ENCODE measurements at places on chromosomes 16 and 17.

DNA sequence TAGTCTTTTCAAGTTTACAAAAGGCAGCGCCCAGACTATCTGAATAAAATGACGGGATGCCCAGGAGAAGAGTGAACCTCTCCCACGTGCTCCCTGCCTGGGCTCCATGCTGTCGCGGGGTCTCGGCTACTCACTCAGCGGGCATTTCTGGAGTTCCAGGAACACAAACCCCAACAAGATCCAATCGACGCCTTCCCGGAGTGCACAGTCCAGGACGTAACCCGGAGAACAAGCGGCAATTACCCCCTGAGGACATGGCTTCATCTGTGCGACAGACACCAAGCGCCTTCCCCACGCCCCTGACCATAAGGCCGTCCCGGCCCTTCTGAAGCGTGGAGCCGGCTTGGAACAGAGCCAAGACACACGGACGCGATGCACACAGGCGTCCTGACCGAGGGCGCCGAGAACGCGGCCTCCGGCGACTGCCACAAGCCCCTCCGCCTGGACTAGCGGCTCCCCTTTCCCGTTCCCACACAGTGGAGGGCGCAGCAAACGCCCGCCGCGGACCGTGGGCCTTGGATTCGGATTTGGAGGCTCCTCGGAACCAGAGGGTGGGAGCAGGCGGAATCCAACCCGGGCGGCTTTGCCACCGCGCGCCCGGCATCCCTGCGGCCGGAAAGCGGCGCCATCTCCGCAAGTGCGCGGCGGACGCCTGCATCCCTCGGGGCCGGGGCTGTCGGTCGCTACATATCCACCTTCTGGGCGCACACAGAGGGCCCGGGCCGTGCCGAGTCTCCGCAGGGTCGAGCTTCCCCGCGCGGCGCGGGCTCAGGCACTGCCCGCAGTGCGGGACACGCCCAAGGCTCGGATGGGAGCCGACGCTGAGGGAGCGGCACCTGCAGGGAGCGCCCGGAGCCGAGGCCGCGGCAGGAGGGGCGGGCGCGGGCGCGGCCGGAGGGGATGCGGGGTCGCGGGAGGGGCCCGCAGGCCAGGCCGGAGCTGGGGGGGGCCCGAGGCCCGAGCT lies 725 bp downstream of the ABCA3 start:
- DNase-seq, result no peak

DNA sequence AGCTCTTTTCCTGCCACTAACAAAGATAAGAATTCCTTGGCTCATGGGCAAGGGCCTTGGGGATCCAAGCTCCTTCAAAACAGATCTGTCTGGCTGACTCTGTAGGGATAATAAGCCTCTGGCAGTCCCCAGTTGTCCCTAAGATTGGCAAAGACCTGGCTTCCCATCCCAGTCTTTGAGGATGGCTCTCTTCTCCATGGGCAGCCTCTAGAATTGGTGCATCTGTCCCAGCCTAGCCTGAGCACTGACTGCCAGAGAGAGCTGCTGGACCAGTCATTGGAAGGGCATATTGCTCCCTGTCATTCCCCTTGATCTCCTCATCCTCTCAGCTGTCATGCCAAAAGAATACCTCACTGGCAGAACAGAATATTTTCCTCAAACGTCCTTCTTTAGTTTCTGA lies 13.2 kb upstream of the CUEDC1 start:
- DNase-seq, result no peak

- no peak for DNase-seq
These were observed 81.3 kb downstream of the GSG1L start for GRCh38 chr16:27982184-27982583.

DNA sequence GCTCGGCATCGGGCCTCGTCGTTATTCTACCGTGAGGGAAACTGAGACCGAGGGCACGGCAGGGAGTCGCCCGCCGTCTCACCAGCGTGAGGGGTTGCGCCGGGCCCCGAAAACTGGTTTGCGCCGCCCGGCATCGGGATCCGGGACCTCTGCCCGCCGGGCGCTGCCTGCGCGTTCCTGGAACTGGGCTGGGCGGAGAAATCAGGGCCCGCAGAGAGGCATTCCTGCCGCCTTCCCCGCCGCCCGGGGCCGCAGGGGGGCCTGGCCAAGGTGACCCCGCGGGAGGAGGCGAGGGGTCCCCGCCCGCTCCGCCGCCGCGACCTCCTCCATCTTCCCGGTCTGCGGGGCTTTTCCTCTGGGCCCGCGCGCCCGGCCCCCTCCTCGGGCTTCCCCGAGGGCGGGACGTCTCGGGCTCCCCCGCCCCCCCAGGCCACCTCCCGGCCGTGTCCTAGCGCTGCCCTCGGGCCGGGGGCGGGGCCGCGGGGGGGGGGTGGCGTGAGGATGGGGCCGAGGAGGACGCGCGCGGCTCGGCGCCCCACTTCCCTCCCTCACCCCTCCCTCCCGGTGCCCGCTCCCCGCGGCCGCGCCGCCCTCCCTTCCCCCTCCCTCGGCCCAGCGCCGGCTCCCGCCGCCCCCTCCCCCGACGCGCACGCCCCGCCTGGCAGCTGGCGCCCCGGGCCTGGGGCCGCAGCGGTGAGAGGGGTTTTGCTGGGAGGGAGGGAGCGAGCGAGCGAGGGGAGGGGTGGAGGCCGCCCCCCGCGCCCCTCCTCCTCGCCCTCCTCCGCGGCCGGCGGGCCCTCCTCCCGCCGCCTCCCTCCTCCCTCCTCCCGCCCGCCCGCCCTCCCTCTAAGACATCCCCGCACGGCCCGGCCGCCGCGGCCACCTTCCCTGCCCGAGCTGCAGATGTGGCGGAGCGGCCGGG lies at the start of gene GLIS2:
TSS of gene GLIS2 (plus strand) at position 882 of the 922 bp plus-strand sequence. CDS start 16,214 bp downstream, outside the sequence.
- no peak for DNase-seq

- no peak for DNase-seq
These were observed 32.0 kb downstream of the PIMREG start for GRCh38 chr17:6476076-6476809.

GRCh38 chr17:78718575-78719208 lies 63.4 kb downstream of the CYTH1 start:
- no peak for DNase-seq

DNA sequence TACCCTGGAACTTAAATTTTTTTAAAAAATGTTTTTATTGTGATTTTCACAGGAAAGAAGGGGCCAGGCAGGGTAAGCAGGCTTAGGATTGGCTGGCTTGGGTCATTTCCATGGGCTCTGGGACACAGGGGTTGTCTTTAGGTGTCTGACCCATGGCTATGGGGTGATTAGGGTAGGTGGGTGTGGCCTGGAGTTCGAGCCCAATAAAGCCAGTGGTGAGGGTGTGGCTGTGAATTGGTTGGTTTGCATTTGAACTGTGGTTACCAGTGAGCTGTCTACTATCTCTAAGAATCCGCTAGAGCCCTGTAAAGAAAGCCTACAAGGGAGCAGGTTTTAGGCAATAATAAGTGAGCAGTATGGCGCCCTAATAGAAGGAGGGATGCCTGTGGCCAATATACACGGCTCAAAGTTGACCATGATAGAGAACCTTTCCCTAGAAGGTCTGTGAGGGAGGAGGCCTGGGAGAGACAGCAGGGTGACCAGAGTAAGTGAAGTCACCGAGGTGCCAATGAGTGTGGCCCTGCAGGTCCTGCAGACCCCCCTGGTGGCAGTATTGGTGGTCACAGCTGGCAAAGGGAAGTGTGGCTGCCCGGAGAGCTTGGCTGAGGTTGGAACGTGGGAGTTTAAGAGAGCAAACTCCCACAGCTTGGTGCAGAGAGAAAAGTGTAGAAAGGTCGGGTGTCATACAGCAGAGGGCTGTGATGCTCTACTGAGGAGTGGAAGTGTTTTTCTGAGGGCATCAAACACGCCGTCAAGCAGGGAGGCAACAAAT lies 454.0 kb downstream of the WWOX start:
- DNase-seq, result no peak

- DNase-seq, result no peak
These were observed 39.8 kb upstream of the METTL16 start for GRCh38 chr17:2551493-2551892.

GRCh38 chr16:76676356-76676755 lies 399.2 kb downstream of the CNTNAP4 start:
- DNase-seq, result no peak

GRCh38 chr17:48373883-48374282 lies 56.1 kb downstream of the SKAP1 start:
- no peak for DNase-seq

DNA sequence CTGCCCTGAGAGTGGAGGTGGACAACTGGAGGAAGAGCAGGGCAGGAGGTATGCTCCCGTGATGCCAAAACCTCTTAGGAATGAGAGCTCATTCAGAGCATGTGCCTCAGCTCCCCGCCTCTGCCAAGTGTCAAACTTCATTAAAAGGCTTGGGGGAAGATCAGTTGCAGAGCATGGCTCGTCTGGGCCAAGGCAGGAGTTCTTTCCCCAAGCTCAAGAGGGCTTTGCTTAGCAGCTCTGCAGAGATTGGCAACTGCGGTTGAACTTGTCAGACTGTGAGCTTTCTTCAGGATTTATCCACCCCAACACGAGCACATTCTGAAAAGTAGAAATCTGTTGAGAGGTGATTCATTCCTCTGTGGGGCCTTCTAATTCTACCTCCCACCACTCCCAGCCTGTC lies 248.1 kb downstream of the HS3ST3A1 start:
- DNase-seq, result peak; percentile 17

DNA sequence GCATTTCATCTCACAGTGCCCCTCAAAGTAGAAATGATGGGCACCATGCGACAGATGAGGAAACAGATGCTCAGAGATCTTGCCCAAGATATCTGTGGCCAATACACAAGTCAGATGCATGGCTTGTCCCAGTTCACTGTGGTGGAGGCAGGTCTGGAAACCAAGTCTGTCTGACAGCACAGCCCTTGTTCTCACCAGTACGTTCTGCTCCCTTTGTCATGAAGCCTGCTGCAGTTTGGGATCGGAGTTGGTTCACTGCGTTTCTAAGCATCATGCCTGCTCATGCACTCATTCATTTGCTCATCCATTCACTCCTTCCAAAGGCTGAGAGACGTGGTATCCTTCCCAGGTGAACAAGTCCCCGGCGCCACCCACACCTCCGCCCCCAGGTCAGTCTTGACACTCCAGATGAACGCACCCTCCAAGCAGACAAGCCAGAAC lies 27.2 kb upstream of the MEAK7 start:
- DNase-seq, result no peak

GRCh38 chr16:9402293-9402860 lies 310.9 kb downstream of the HAPSTR1 start:
- no peak for DNase-seq

DNA sequence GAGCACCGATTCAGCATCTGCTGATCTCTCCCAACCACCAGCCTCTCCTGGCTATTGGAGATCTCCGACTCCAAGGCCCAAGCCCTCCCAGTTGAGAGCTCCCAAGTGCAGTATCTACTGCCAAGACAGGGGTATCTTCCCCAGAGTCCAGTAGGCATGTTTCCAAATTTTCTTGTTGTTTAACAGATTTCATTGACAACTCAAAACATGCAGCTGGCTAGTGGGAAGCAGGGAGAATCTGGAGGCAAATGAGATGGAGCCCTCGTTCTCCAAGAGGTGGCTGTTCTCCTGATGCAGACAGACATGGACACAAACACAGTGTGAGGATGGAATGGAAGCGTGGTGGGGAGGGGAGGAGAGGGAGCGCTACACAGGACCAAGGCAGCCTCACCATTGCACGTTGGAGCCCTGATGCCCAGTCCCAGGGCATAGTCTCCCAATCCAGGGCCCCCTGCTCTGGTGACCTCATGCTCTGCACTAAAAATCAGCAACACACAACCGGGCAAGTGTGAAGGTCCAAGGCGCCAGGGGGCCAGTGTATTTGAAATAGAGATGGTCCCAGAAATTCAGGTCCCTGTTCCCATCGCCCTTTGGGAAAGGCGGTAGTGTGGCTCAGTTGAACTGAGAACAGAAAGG lies 31.7 kb downstream of the SMARCE1 start:
- DNase-seq, result no peak

DNA sequence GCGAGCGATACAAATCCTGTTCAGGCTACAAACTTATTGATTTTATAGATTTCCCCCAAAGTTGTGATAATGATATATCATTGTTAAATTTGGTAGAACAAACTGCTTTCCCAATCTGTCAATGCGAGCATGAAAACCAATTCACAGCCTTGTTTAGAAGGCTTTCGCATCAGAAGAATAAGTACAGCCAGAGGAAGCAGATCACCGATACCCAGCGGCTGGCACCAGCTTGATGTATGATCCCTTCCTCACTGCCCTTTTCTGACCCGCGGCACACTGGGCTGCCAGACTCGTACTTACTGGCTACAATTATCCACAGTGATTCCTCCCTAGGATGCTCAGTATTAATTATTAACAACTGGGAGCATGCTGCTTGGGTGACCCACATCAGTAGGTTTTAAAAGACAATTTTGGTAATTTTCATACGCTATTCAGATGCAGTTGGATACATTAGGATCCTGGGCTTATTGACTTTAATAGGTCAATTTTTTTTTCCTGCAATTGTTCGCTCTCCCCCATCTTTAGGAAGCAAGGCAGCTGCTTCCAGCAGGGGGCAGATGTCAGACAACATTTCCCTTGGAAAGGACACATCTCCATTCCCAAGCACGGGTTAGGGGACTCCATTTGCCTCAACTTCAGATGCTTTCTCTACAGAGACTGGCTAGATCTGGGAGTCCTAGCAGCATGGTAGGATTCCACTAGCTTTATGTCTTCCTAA lies 582.7 kb upstream of the PSMD7 start:
- no peak for DNase-seq

DNA sequence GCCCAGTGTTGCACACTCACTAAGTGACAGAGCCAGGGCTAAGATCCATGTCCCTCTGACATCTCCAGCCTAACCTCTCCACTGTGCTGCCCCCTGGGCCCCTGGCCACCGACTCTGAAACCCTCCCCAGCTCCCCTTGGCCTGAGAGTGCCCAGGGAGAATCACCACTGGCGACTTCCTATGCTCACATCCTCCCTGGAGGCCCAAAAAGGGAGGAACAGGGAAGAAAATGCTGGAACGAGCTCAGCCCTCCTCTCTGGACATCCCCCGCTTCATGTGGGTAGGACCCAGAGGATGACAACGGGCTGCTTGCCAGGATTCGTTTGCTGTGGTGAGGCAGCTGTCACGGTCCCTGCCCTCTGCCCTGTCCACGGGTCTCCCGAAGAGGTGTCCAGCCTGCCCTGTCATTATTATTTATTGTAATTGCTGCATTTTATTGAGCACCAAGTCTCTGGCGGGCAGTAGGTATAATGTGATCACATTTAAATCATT lies 153.5 kb upstream of the RPL38 start:
- DNase-seq, result no peak

DNA sequence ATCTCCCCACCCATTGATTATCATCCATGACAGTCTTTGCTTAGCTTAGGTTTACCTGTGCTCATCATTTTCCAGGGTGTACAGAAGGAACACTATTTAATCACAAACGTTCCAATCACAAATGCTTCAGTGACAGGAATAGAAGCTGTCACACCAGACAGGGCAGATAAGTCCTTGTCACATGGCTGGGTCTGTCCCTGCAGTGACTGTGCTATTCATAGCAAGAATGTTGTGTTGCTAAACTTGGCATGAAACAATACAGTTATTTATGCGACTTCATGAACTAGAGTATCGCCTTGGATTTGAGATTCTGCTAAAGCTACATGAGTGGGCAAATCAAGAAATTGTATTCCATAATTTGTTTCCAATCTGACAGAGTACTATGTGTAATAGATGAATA lies 108.4 kb downstream of the CDH13 start:
- DNase-seq, result no peak

- DNase-seq, result no peak
These were observed 183.2 kb downstream of the C16orf78 start for GRCh38 chr16:49556606-49557446.
